ENCODE measurements at places on chromosomes 1 and 21.

GRCh38 chr1:13517193-13517812 lies 3.5 kb upstream of the LRRC38 start:
- no peak for DNase-seq

GRCh38 chr1:99177465-99177864 lies 86.8 kb upstream of the PLPPR4 start:
- no peak for DNase-seq

- DNase-seq, result no peak
Measured at GRCh38 chr1:203456577-203456976, 19.0 kb upstream of the PRELP start.

- DNase-seq, result no peak
Measured at GRCh38 chr1:151801310-151801820, 3.9 kb downstream of the LINGO4 start.

- DNase-seq, result no peak
Measured at GRCh38 chr1:113901191-113901590, 3.4 kb downstream of the AP4B1 start.

- no peak for DNase-seq
Measured at GRCh38 chr1:117708323-117709248, 102.7 kb downstream of the TENT5C start.

DNA sequence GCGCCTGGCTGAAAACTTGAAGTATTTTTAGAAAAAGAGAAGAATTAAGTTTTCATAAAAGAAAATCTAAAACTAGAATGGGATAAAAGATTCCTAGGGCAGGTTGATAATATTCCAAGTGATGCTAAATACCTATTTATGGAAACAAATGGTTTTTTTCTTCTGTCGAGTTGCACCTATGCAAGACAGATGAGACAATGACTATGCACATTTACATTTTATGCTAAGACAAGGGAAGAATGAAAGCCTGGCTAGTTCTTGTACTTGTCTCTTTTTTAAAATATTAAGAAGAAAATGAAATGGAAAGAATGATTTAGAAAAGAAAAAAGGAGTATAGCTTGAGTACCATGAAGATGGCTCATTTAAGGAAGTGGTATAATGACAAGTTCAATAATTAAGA lies 24.4 kb upstream of the USP24 start:
- DNase-seq, result no peak

DNA sequence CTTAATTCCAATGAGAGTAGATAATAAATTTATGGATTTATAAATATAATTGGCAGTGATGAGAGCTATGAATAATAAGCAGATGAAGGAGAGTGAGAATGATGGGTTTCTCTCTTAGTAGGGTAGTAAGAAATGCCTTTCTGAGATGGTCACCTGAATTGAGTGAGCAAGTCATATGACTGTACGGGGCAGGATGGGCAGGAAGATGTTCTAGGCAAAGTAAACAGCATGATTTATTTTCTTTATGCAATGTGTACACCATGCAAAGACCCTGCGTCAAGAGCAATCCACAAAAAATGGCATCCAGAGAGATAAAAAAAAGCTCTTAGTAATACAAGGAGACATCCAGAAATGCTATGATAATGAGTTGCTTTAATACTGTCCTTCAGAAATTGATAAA lies 409.9 kb downstream of the HLX start:
- no peak for DNase-seq

DNA sequence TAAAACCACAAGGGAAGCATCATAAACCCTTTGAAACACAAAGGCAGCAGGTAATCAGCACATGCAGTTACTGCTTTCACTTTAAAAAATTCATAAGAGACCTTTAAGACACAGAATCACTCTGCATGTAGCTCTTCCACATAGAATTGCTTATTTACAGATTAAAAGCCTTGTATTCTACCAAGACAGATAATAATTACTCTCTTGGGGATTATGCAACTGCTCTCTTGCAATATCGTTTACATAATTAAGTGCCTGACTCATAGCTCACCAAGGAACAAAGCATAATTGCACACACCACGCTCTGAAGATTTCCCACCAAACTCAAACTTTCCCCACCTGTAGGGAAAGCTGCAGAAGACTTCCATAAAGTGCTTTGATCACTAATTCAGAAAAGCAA lies 87.9 kb downstream of the VAV3 start:
- peak; percentile 87 for DNase-seq

DNA sequence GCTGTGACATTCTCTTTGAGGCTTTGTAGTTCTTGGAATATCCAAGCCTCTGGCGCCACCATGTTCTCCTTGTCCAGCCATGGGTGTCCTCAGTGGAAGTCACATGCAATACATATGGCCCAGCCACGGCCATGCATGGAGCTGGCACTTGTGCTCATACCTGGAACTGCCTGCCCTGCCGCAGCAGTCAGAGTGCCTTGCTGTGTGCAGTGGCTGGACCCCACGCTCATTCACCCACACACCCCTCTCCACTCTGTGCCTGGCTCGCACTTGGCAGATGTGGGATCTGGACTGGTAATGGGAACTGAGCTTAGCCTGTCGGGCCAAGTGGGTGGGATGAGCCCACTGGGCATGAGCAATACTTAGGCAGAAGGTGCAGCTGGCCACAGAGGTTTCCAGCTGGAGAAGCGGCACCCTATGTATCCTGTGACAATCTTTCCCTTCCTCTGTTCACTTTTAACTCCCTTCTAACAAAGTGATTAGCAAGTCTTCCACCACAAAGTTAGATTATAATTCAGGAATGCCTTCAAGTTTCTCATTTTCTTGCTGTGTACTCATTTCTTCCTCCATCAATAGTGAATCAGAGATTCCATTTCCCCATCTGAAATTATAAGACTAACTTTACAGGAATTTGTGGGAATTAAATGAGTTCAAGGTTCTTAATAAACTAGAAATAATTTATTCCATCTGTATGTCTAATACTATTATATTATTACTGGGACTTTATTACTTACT lies 351.6 kb upstream of the NCAM2 start:
- peak; percentile 68 for DNase-seq

- DNase-seq, result no peak
Measured at GRCh38 chr1:220691053-220691684, 1.0 kb downstream of the C1orf115 start.

DNA sequence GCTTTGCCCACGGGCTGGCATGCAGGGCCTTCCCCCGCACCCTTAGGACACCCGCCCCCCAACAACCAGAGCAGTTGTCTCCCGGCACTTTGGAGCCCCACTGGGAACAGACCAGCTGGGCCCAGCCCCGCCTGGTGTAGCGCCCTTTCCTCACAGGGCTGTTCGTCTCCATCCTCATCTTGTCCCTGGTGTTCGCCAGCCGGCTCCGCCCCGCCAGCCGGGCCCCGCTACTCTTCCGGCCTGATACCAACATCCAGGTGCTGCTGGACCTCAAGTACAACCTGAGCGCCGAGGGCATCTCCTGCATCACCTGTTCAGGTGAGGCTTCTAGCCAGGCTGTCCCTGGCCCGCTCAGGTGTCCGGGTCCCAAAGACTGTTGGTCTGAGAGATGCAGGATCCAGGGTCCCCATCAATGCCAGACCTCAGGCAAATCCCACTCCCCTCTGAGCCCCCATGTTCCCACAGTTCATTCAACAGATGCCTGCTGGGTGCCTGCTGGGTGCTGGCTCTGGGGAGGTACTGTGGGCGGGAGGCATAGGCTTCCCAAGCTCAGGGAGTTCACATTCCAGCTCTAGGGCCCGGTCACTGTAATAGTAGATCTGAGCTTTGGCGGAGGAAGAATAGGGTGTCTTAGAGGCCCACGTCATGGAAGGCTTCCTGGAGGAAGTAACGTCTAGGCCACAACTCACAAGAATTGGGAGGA lies 41.7 kb downstream of the DISP3 start:
- no peak for DNase-seq

GRCh38 chr1:86502721-86503405 lies 34.1 kb downstream of the CLCA1 start:
- no peak for DNase-seq

DNA sequence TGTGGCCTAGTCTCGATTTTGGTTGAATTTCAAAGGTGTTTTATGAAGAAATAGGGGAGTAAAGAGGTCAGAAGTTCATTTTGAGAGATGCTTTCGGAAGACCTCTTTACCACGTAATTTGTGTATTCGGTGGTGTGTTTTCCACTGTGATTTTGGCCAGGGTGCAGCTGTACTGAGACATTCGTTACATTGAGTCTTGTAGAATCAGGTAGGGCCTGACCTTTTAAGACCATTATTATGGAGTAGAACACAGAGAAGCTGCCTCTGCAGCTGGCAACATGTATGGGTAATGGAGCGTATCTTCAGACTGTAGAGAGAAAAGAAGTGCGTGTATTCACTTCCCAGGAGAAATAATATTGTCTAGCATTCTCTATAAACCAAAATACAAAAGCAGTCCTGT lies 326.5 kb downstream of the PDE4B start:
- DNase-seq, result no peak

GRCh38 chr1:228938537-228938901 lies 203.2 kb downstream of the RHOU start:
- DNase-seq, result no peak

DNA sequence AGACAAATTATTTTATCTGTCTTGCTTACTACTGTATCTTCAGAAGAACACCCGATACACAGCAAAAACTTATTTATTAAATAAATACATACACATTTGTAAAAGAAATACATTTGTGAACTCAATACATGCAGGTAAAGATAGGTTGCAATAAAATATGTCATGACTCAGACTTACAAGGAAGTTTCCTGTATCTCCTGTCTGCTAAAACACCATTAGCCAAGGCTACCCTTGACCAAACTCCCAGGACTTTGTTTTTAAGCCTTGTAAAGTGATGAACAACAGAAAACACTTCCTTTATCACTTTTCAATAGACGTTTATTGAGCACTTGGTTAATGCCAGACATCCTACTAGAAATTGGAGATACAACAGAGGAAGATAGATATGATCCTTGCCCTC lies 56.5 kb upstream of the HSD17B7 start:
- DNase-seq, result no peak

DNA sequence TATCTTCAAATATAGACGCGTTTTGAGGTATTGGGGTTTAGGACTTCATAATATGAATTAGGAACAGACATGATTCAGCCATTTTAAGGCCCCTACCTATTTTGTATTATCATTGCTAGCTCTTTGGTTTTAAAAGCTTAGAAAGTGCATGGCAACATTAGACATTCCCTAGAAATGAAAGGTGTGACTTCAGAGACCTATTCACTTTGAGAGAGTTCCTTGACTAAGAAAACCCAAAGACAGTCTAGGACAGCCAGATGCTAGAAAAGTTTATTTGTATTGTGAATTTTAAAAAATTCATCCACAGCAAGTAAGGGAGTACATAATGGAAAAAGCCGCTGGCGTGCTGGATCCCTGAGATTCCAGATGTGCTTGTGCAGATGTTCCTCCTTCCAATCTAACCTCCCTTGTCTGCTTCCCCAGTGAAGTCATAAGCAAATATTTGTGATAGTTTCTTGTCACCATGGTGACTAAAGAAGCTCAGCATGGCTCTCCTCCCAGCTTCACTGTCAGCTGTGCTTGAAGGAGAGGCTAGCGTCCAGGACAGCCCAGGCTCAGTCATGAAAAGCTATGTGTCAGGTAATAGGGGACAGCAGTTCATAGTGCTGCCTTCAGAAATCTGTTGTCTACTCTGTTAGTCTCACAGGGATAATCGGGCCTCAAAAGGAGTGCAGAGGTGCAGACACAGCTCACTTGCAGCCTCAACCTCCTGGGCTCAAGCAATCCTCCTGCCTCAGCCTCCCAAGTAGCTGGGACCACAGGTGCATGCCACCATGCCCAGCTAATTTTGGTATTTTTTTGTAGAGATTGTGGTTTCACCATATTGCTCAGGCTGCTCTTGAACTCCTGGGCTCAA lies 34.8 kb downstream of the KPNA6 start:
- peak; percentile 76 for DNase-seq

DNA sequence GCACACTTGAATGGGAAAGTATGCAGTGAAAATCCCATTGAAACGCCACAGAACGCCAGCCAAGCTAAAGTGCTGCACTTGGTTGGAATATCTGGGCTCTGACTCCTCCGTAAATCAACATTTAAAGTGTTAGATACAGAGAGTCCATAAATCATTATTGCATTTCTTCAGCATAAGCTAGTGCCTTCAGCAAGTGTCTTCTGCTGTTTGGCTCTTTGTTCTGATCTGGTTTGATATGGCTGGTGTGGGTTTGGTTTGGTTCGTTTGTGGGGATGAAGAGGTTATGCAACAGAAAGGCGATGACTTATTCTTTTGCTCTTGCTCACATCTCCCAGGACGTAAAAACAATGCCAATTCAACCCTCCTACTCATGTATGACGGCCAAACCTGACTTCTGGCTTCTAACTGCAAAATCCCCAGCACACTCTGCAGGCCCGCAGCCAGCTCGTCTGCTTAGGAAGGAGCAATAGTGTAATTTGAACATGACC lies 121.8 kb upstream of the ERG start:
- peak; percentile 75 for DNase-seq

GRCh38 chr1:55320891-55321290 lies 105.7 kb upstream of the USP24 start:
- DNase-seq, result no peak

Measured in fibroblast of skin of right quadriceps (primary cell).